Neural crest cell (in vitro differentiated cells): ENCODE measurements at places on chromosomes 4 and X.

- DNase-seq: peak; percentile 40
Measured at GRCh38 chrX:12950851-12951594, 23.9 kb upstream of the TMSB4X start.

GRCh38 chr4:78624048-78624447, 72.5 kb downstream of the ANXA3 start:
- DNase-seq: no peak

- no peak for DNase-seq
Measured at GRCh38 chr4:24800325-24800895, 5.0 kb downstream of the SOD3 start.

GRCh38 chrX:40170830-40171512, 73.2 kb upstream of the BCOR start:
- no peak for DNase-seq

DNA sequence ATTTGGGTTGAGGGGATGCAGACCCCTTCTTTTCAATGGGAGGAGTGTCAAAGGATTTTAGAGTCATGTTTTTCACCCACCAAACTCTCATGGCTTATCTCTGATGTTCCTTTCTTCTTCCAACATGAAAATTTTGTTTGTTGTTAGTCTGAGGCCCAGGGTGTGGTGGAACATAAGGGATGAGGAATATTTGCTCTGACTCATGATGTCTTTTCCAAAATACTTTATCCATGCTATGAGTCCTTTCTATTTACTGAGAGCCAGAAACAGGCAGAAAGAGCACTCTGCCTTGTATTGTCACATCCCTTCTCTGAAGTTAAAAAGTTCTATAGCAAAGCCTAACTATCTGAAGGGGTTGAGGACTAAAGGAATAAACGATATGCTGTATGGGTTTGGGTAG, 61.6 kb upstream of the GYPA start:
- no peak for DNase-seq

DNA sequence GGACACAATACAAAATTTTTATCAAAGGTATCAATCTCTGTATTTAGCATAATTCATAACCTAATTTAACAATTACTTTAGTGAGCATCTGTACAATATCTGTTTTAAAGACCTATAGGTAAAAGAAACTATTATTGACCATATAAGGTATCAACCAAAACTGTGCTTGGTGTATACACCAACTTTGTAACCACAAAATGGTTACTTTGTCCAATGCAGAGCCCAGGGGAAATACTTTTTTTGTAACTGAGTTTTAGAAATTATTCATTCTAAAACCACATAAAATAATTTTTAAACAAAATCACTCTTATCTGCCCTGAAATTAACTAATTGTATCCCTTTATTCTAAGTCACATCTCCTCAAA, 5.0 kb downstream of the CXXC4 start:
- no peak for DNase-seq

- DNase-seq: no peak
Measured at GRCh38 chr4:186137196-186137794, 32.8 kb downstream of the FAM149A start.

- DNase-seq: peak; percentile 49
Measured at GRCh38 chr4:71186566-71187403, 152.0 kb upstream of the SLC4A4 start.

DNA sequence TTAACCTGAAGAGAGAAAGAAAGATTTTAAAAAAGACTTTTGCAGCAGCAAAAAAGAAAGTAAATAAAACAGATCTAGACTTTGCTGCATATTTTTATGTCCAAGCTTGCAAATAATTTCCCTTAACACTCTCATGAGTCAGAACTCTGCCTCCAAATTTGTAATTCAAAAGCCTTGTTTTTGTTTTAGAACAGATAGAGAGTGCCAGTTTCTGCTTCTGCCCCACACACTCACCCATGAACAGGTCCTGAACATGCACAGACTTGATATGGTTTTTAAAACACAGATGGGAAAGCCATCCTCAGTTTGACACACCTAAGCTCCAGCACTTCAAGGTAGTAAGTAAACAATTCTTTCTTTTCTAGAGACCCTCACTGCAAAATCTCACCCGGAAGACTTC, 39.7 kb upstream of the VCX3B start:
- DNase-seq: no peak

DNA sequence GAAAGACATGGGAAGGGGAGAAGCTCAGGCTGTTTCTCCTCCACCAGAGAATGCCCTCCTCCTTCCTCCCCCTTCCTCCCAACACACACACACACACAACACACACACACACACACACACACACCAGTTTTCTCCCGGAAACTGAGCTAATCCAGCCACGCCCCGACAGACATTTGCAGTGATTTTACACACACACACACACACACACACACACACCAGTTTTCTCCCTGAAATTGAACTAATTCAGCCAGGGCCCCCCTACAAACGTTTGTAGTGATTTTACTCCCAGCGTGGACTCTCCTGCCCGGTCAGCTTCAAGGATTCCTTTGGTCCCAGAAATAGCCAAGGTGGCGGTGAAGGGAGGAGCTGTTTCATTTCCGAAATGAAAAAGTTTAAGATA, 32.9 kb upstream of the STX18 start:
- DNase-seq: peak; percentile 46

GRCh38 chr4:153089742-153090141, 114.5 kb upstream of the TRIM2 start:
- no peak for DNase-seq

GRCh38 chrX:20567108-20567507, 300.4 kb upstream of the RPS6KA3 start:
- no peak for DNase-seq

GRCh38 chr4:136012220-136012619, 1520.1 kb downstream of the PCDH18 start:
- DNase-seq: no peak

GRCh38 chr4:109820563-109820962, 5.0 kb downstream of the GAR1 start:
- DNase-seq: no peak

GRCh38 chr4:8308856-8309771, 39.6 kb downstream of the HTRA3 start:
- DNase-seq: no peak
